ENCODE measurements at places on chromosomes 4 and X.

DNA sequence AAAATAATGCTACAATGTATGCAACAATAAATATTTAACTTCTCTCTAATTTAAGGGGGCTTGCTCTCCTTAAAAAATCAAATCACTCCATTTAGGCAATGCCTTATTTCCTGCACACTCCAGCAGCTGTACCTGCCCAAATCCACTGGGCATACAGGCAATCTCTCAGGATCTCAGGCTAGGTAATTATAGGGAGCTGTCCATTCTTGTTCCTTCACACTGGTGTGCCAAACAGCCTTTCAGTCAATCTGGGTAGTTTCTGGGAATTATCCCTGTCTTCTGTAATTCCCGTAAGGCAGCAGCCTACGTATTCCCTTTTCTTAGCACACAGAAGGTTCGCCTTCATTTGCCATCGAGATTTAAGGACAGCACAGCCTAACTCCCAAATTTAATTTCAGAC lies 922.6 kb upstream of the SLIT2 start:
- no peak for DNase-seq

DNA sequence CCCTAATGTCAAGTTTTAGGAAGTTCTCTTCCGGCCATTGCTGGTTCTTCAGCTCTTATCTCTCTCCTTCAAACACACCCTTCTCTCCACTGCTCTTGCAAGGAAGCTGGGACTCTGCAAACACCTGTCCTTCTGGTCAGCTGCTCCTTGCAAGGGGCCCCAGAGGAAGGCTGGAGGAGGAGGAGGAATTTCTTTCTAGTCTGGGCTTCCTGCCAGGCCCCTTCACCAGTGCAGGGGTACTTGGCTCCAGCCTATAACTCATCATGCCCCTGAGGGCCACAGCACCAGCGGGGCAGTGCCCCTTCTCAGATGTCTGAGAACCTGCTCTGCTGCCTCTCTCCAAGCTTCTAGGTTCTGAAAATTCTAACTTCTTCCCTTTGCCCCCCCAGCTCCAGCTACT lies 46.7 kb downstream of the REELD1 start:
- DNase-seq = no peak

GRCh38 chr4:166493924-166494345 lies 620.9 kb downstream of the TLL1 start:
- no peak for DNase-seq

- no peak for DNase-seq
These were observed 182.8 kb downstream of the BANK1 start for GRCh38 chr4:101973361-101973760.

- DNase-seq = no peak
These were observed 7.5 kb upstream of the FAM184B start for GRCh38 chr4:17788956-17789355.

GRCh38 chr4:1195109-1195671 lies 22.8 kb upstream of the SPON2 start:
- DNase-seq = no peak

DNA sequence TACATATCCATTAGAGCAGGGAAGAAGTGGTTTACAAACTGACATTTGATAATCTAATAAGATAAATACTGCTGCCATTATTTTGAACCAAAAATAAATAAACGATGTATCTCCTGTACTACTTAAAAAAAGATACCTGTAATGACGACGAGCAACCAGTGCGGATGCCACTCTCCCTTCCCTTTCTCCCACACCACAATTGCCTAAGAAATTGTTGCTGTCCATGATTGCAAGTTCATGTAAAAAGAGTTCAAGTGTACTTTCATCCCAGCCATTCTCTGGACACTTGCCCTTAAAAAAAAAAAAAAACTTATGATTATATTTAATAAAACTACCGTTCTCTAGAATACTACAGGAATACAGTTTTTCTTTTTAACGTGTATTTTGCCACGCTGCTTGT lies 1.4 kb downstream of the SEPSECS start:
- no peak for DNase-seq

- DNase-seq = no peak
These were observed 70.5 kb upstream of the TBC1D9 start for GRCh38 chr4:140826701-140827027.

DNA sequence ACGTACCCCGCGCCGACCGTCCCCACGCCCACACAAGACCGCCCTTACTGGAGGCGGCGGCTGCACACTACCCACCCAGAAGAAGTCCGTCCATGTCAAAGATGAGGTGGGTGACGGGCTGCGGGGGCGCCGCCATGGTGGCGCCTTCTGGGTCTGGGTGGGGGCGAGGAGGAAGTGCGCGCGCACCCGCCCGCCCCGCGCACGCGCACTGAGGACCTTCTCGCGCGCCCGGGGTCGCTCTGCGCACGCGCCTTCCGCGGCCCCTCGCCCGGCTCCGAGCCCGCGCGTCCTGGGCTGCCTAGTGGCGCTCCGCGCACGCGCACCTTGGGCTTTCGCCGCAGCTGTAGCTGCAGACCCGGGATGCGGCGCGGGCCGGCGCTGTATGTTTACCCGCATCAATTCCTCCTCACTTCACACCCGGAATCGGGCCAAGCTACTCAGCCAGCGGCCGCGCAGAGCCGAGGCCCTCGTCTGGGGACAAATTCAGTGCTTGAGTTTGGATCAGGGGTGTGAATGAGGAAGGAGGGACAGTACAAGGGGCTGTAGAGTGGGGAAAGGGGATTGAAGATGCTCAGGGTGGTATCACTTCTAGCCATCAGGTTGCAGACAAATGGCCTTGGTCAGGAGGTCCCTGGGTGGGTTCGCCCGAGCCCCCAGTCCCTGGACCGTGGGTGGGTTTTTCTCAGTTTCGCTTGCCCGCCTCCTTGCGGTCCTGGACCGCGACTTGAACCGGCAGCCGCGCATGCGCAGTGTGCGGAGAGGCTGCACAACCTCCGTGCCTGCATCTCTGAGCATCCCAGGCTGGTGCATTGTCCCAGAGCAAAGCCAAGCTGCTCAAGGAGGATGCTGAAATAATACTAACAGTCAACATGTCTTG lies at the start of gene PUDP:
Gene PUDP (minus strand): TSS at position 176 of the 877 bp plus-strand sequence. CDS start 40 bp downstream, at position 136.
- DNase-seq = peak; percentile 90

DNA sequence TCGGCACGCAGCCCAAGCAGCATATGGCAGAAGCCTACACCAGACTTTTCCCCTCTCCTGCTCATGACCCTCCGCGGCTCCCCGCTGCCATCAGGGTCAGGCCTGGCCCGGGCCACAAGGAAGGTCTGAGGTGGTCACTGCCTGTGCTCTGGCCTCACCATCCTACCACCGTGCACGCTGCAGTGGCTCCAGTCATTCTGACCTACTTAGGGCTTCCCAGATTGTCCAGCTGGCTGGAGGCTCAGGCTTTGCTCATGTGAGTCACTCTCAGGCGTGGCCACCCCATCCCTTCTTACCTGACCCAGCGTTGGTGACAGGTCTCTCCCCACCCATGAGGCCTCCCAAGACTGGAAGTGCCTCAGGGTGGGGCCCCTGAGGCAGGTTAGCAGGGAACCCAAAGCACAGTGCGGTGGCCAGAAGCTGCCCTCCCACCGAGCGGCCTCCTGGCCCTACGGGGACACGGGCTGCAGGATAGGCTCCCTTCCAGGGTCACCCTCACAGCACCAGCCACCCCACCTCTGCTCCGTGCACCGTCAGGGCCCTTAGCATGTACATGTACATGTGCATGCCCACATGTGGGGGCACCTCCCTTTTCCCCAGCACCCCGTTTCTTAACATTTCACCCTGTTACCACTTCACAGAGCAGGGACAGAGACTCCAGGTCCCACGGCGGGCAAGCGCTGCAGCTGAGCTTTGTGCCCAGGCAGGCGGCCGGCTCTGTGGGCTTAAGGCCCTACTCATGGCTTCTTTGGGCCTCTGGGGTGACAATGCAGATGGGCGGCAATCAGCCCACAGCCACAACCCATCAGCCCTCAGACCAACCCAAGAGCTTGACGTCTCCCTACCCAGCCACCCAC lies 2.2 kb downstream of the TREX2 start:
- no peak for DNase-seq

- DNase-seq = no peak
These were observed 41.9 kb downstream of the PCDH19 start for GRCh38 chrX:100368167-100368566.

GRCh38 chr4:147944249-147944648 lies 212.4 kb downstream of the ARHGAP10 start:
- no peak for DNase-seq

- DNase-seq = peak; percentile 13
These were observed 32.7 kb downstream of the ACSL1 start for GRCh38 chr4:184792950-184793555.
